Liver (tissue), 10 donors: ENCODE measurements at places on chromosomes 4 and X. TPM values are rescaled to one million over a fixed set of nuclear protein-coding genes. Genes with fewer than 3 reads are reported as not detected.

- no peaks in the 10 kb centered on the region for H3K4me1 ChIP-seq
- H3K27ac ChIP-seq, result no peak overlapping the region
- DNase-seq, result no peak
- H3K27me3 ChIP-seq, result no peaks in the 10 kb centered on the region
- H3K4me3 ChIP-seq, result no peak overlapping the region
- no peaks in the 10 kb centered on the region for H3K36me3 ChIP-seq
These were observed 87.8 kb downstream of the HPGD start for GRCh38 chr4:174434455-174434854.

GRCh38 chr4:182548156-182548555, 305.0 kb downstream of the TENM3 start:
- H3K27ac ChIP-seq, result no peak overlapping the region
- no peaks in the 10 kb centered on the region for H3K36me3 ChIP-seq
- H3K4me3 ChIP-seq, result no peak overlapping the region
- no peaks in the 10 kb centered on the region for H3K27me3 ChIP-seq

DNA sequence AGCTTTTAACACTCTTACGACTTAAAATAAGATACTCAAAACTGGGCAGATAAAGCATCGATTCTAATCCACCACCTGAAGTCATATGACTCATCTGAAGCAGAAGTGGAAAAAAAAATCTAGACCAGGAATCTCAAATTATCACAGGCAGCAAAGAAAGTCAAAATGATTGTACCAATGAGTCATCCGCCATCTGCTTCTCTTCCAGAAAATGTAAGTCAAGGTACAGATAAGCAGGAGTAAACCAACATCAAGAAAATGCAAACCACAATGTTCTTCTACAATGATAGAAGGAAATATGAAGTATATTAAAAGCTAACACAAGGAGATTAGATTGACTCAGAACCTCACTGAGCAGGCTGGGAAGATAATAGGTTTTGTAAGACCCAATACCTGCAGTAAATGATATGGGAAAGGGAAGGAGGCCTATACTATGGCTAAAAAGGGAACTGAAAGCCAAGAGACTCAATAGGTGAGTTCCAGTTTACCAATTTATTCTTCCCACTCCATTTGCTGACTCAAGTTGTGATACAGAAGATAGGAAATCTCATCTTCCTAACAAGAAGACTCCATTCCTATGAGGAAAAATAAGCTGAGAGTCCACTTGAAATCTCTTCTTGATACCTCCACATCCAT, 88.4 kb upstream of the TET2 start:
- H3K4me1 ChIP-seq, result no peaks in the 10 kb centered on the region
- DNase-seq, result no peak
- H3K27me3 ChIP-seq, result no peaks in the 10 kb centered on the region
- no peaks in the 10 kb centered on the region for H3K36me3 ChIP-seq

GASK1B gene
- 8.2 TPM for total RNA-seq
